ENCODE measurements at places on chromosomes 4 and X.

DNA sequence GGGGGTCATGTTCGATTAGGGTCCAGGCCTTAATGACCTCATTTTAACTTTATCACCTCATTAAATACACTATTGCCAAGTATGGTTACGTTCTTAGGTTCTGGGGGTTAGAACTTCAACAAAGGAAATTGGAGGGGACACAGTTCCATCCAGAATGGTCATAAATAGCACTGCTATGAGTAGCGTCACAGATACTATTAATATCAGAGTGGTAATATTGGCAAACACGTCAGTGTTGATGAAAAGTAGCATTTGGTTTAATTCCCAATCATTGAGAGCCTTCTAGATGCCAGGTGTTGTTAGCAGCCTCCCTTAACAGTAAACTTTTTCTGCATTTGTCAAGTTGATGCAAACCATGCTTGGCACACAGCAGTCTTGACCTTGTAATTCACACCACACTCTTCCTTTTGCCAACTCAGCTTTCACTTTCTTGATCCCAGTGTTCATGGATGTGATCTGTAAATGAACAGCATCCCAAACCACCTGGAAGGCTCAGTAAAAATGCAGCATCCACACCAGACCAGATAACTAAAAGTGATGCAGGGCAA lies 912.5 kb upstream of the TENM3 start:
- no peak for DNase-seq

- DNase-seq = peak; percentile 50
Observed at GRCh38 chr4:184100297-184100885, 117.3 kb downstream of the ENPP6 start.

GRCh38 chr4:2248044-2248780 lies 6.3 kb upstream of the HAUS3 start:
- DNase-seq = no peak

DNA sequence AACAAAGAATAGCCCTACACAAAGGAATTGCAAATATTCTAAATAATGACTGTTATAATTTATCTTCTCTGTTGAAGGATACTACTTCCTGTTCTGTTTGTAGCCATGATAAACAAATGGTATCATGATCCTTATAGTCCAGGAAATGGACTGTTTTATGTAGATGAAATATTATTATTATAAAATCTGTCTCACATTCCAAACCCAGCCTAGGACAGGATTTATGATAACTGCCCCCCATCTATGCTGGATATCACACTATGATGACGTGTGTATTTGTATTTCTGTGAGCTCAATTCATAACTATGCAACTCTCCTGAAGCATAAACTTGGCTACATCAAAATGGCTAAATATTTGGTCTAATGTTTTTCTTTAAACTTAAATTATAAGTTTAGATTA lies 21.3 kb downstream of the DMD start:
- no peak for DNase-seq
